ENCODE measurements at places on chromosomes 12 and 14.

DNA sequence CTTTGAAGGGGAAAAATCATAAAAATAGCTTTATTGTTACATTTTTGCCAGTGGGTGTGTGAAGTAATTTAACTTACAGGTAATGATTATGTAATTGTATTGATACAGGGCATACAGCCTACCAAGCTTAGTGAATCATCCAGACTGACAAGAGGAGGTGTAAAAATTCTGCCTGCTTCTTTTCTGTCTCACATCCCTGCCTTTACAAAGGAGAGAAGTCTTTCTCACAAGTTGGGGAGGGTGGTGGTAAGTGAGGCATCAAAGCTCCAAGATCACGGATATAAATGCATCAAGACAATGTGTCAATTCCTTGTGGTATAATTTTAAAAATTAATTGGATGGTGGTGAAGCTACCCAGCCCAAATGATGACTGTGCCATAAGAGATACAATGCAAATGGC, 39.0 kb upstream of the G2E3 start:
- no peaks in the 10 kb centered on the region for H3K4me1 ChIP-seq
- no peak for ATAC-seq
- H3K27ac ChIP-seq: no peak overlapping the region
- H3K27me3 ChIP-seq: peaks cover 3% of the 10 kb centered on the region

DNA sequence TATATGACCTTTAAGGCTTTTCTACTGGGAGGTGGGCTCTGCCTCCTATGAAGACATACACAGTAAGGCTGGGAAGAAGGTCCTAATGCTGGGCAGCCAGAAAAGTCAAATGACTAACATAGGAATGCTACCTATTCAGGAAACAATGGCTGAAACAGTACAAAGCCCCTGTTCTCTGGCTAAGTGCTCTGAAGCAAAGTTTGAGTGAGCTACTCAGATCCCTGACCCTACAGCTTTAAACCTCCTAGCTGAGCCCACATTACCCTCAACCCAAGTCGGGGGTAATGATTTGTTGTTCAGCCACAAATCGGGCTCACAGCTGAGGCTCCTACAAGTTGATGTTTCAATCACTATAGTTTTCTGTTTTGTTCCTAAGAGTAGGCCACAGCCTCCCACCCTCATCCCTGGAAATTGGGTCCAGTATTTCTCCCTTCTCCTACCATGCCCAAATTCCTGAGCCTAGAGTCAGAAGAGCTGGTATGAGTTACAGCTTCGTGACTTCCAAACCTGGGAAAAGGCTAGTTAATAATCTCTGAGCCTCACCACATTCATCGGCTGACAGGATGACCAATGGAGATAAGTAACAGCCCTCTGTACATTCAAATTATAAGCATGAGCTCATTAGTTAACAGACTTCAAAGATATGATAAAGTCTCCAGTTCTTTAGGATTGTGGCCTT, 46.5 kb downstream of the BTBD7 start:
- H3K27me3 ChIP-seq: no peaks in the 10 kb centered on the region
- peaks cover 9% of the 10 kb centered on the region for H3K4me1 ChIP-seq
- no peak for ATAC-seq
- peaks cover 12% of the 10 kb centered on the region for H3K36me3 ChIP-seq

- no peak for ATAC-seq
- H3K4me3 ChIP-seq: no peak overlapping the region
- no peaks in the 10 kb centered on the region for H3K36me3 ChIP-seq
- H3K27ac ChIP-seq: no peak overlapping the region
- H3K27me3 ChIP-seq: no peaks in the 10 kb centered on the region
These were observed 39.0 kb downstream of the LRRK2 start for GRCh38 chr12:40263616-40264409.

GRCh38 chr12:39892146-39892545, 213.7 kb downstream of the SLC2A13 start:
- H3K27me3 ChIP-seq: no peaks in the 10 kb centered on the region
- no peak for ATAC-seq
- H3K4me3 ChIP-seq: no peak overlapping the region
- no peaks in the 10 kb centered on the region for H3K4me1 ChIP-seq
- H3K36me3 ChIP-seq: no peaks in the 10 kb centered on the region

- H3K36me3 ChIP-seq: peaks cover 6% of the 10 kb centered on the region
- H3K27ac ChIP-seq: no peak overlapping the region
- H3K4me1 ChIP-seq: peaks cover 10% of the 10 kb centered on the region
These were observed 63.5 kb downstream of the RAD51B start for GRCh38 chr14:67882986-67883555.

DNA sequence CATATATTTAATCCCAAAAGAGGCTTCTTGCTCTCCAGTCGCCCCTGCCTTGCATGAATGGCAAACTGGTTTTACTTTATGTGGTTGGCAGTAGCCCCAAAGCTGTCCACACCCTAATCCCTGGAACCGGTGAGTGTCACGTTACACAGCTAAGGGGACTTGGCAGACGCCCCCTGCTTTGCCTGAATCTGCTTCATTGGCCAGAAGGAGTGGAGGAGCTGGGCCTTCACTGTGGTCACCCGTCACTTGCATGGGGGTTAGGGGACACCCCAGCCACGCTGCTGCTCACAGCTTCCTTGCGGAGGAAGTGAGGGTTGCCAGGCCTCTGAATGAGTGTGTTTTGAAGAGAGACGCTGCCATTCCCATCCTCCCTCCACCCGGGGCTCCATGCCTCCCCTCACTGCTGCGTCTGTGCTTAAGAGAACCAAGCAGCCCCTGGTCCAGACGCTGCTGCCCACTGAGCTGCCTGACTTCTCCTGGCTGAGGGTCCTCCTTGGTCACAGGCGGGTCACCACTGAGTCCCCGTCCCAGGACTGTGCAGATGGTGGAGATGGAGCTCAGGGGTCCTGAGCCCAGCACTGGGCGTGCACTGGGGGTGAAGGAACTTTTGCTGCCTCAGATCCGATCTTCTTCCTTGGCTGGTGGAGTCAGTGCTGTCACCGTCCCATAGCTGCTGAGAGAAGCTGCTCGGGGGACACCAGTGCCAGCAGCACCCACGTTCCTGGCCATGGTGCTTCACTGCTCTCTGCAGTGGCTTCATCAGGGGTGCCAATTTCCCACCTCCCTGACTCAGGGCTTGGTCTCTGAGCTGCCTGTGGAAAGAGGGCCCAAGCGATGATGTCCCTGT, 39.8 kb downstream of the GALNT9 start:
- no peaks in the 10 kb centered on the region for H3K4me1 ChIP-seq
- H3K27ac ChIP-seq: no peak overlapping the region
- no peak for ATAC-seq

GRCh38 chr14:56899829-56900228, 89.5 kb upstream of the OTX2 start:
- no peak overlapping the region for H3K4me3 ChIP-seq
- H3K36me3 ChIP-seq: no peaks in the 10 kb centered on the region
- peaks cover 24% of the 10 kb centered on the region for H3K27me3 ChIP-seq
- no peak for ATAC-seq
- no peak overlapping the region for H3K27ac ChIP-seq
- no peaks in the 10 kb centered on the region for H3K4me1 ChIP-seq

DNA sequence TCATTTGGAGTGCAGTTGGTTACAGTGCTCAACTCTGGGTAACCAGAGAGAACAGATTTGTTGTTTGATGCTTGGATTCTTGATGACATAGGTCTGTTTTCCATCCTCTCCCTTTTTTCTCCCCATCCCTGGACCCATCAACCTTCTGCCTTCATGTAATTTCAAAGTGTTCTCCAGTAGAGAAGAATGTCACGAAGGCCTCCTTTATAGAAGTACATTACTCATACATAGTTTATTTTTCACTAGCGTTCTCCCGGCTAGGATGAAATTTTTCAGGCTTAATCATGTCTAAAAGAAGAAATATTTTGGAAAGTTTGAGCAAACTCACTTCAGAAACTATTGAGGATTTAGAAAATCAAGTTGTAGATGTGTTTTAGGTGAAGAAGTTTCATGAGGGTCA, 20.9 kb upstream of the APPL2 start:
- H3K36me3 ChIP-seq: no peaks in the 10 kb centered on the region
- H3K4me3 ChIP-seq: no peak overlapping the region
- no peaks in the 10 kb centered on the region for H3K4me1 ChIP-seq
- ATAC-seq: no peak
- no peak overlapping the region for H3K27ac ChIP-seq

DNA sequence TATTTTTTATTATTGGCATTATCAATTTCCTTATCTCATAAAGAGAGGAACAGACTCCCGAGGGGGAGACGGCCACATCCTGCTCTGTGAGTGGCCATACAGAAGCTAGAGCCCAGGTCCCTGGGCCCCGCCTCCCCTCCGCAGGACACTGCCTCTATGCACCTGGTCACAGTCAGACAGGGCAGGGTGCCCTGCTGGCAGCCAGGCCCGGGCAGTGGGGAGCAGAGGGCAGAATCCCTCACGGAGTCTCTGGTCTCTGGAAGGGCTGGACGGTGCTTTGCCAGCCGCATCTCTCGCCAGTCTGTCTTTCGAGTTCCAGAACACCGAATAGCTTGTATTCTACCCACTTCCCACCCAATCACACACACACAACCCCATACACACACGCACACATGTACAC, 16.4 kb upstream of the CACNA2D4 start:
- peaks cover 5% of the 10 kb centered on the region for H3K4me1 ChIP-seq
- no peaks in the 10 kb centered on the region for H3K27me3 ChIP-seq
- no peak overlapping the region for H3K4me3 ChIP-seq
- no peak for ATAC-seq

GRCh38 chr12:52741375-52742195, 35.6 kb downstream of the KRT76 start:
- H3K36me3 ChIP-seq: no peaks in the 10 kb centered on the region
- no peak overlapping the region for H3K27ac ChIP-seq
